ENCODE measurements at places on chromosomes 13 and 19. TPM values are rescaled to one million over a fixed set of nuclear protein-coding genes. Genes with fewer than 3 reads are reported as not detected.

CALR3 gene
- total RNA-seq: not detected

AMER2 gene
- 1.5 TPM for total RNA-seq

EXOC3L2 gene
- 5.5 TPM for total RNA-seq

ZNF846 gene
- total RNA-seq: 17.6 TPM

BRCA2 gene
- 8.5 TPM for total RNA-seq

NPHS1 gene
- total RNA-seq: not detected

SACS gene
- 45.8 TPM for total RNA-seq

CEACAM16 gene
- total RNA-seq: not detected

GFY gene
- total RNA-seq: not detected

KIR2DL4 gene
- not detected for total RNA-seq

ZNF439 gene
- total RNA-seq: 0.18 TPM

LILRA2 gene
- not detected for total RNA-seq

N4BP2L1 gene
- total RNA-seq: 4.2 TPM

ZNF497 gene
- total RNA-seq: 3.6 TPM

- no peak overlapping the region for H3K4me3 ChIP-seq
- no peak for DNase-seq
- H3K36me3 ChIP-seq: peaks cover 8% of the 10 kb centered on the region
- no peaks in the 10 kb centered on the region for H3K4me1 ChIP-seq
- no peak overlapping the region for H3K27ac ChIP-seq
- H3K27me3 ChIP-seq: no peaks in the 10 kb centered on the region
Observed at GRCh38 chr13:41085961-41086585, 24.8 kb downstream of the WBP4 start.

GRCh38 chr19:45222724-45223123, 22.5 kb downstream of the EXOC3L2 start:
- no peak overlapping the region for H3K4me3 ChIP-seq
- H3K27me3 ChIP-seq: peaks cover 9% of the 10 kb centered on the region
- peaks cover 4% of the 10 kb centered on the region for H3K36me3 ChIP-seq
- DNase-seq: no peak
- peaks cover 8% of the 10 kb centered on the region for H3K4me1 ChIP-seq

DNA sequence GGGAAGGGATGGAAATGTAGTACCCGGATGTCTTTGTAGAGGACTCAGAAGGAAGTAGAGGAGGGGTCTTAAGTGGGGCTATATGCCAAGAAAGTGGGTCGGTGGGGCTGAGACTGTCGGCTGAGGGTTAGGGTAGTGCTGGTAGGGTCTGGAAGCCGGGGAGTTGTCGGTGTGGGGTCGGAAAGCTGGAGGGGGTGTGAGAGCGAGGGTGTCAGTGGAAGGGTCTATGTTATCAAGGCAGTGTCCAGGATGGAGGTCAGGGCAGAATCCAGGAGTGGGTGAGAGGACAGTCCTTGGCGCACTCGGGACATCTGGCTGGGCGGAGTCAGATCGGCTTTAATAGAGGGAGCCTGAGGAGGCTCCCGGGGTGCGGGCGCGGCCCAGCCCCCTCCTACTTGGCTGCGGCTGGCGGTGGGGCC, 1.7 kb downstream of the HSPB6 start:
- H3K27ac ChIP-seq: no peak overlapping the region
- DNase-seq: no peak
- H3K4me1 ChIP-seq: peaks cover 18% of the 10 kb centered on the region

- peaks cover 14% of the 10 kb centered on the region for H3K4me1 ChIP-seq
- peak overlapping the region; percentile 82 for H3K27ac ChIP-seq
- no peak for DNase-seq
- no peaks in the 10 kb centered on the region for H3K36me3 ChIP-seq
Observed at GRCh38 chr13:41961466-41961760, 504 bp upstream of the VWA8 start.

- DNase-seq: no peak
- no peaks in the 10 kb centered on the region for H3K36me3 ChIP-seq
- H3K27ac ChIP-seq: no peak overlapping the region
- H3K4me1 ChIP-seq: peaks cover 2% of the 10 kb centered on the region
- H3K4me3 ChIP-seq: no peak overlapping the region
Observed at GRCh38 chr13:30607908-30608307, 9.8 kb upstream of the USPL1 start.

GRCh38 chr13:84684804-84685203, 802.5 kb upstream of the SLITRK1 start:
- H3K36me3 ChIP-seq: no peaks in the 10 kb centered on the region
- H3K27me3 ChIP-seq: no peaks in the 10 kb centered on the region
- no peak overlapping the region for H3K4me3 ChIP-seq
- H3K4me1 ChIP-seq: no peaks in the 10 kb centered on the region

GRCh38 chr19:8827277-8827676, 4.8 kb downstream of the ZNF558 start:
- no peak for DNase-seq
- no peaks in the 10 kb centered on the region for H3K4me1 ChIP-seq
- H3K27ac ChIP-seq: no peak overlapping the region
- H3K4me3 ChIP-seq: no peak overlapping the region
- peaks cover 19% of the 10 kb centered on the region for H3K27me3 ChIP-seq

GRCh38 chr13:70125693-70126092, 17.4 kb upstream of the KLHL1 start:
- no peak overlapping the region for H3K4me3 ChIP-seq
- no peak overlapping the region for H3K27ac ChIP-seq
- no peak for DNase-seq
- no peaks in the 10 kb centered on the region for H3K27me3 ChIP-seq

GRCh38 chr13:48549658-48550057, 16.8 kb upstream of the RCBTB2 start:
- no peak overlapping the region for H3K27ac ChIP-seq
- H3K4me1 ChIP-seq: no peaks in the 10 kb centered on the region
- H3K4me3 ChIP-seq: no peak overlapping the region
- no peak for DNase-seq
- peaks cover 15% of the 10 kb centered on the region for H3K36me3 ChIP-seq

GRCh38 chr19:45102481-45102880, 9.5 kb downstream of the PPP1R37 start:
- H3K4me1 ChIP-seq: peaks cover 16% of the 10 kb centered on the region
- no peak for DNase-seq

- H3K27ac ChIP-seq: no peak overlapping the region
- peaks cover 14% of the 10 kb centered on the region for H3K36me3 ChIP-seq
- H3K4me3 ChIP-seq: no peak overlapping the region
- H3K27me3 ChIP-seq: peaks cover 6% of the 10 kb centered on the region
- no peak for DNase-seq
Observed at GRCh38 chr13:112733112-112733511, 43.3 kb downstream of the ATP11A start.

DNA sequence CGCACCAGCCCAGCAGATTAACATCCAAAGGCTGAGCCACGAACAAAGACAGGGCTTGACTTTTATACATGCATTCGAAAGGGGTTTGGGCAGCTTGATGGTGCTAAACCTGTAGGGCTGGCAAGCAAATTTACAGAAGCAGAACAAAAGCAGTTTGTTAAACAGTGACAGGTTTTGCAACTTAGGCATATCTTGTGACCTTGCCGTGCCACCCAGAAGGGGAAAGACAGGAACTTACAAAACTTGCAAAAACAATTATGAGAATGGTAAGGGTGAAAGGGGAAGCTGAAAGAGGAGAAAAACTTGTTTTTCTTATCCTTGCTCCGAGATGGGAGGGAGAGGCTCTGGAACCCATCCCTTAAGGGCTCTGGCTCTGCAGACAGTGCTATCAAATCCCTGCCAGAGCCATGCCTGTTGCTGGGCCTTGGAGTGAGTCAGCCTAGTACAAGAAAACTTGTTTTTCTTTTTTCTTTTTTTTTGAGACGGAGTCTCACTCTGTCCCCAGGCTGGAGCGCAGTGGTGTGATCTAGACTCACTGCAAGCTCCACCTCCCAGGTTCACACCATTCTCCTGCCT, 1325.2 kb upstream of the PRR20A start:
- no peak overlapping the region for H3K27ac ChIP-seq
- H3K36me3 ChIP-seq: no peaks in the 10 kb centered on the region
- no peaks in the 10 kb centered on the region for H3K4me1 ChIP-seq
- DNase-seq: no peak
- H3K27me3 ChIP-seq: peaks cover 2% of the 10 kb centered on the region

DNA sequence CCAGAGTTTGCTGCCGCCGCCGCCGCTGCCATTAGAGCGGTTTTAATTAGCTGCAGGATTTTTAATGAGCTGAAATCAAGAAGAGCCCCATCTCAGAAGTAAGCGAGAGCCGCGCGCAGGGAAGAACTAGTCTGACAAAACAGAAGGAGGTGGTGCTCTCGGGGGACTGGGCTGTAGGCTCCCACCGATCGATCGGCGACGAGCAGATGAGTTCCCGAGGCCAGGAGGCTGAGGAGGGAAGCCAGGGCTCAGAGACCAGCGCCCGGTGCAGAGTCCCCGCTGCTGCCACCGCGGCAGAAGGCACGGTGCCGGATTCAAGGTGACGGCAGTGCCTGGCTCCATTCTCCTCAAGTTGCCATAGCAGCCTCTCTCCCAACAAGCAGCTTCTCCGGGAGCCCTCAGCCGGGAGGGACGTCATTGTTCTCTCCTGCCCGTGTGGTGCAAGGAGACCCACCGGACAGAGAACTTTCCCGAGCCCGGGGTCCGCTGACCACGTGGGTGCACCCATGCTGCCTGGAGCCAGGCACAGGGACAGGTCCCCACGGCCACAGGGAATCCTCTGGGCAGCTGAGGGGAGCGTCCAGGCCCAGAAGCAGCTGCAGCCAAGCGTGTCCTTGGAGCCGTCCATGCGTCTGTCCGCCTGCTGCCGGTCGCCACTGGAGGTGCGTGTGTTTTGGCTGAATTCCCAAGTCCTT, 62.9 kb downstream of the CHST8 start:
- H3K4me1 ChIP-seq: no peaks in the 10 kb centered on the region
- DNase-seq: no peak
- H3K4me3 ChIP-seq: no peak overlapping the region
- H3K27me3 ChIP-seq: no peaks in the 10 kb centered on the region
- H3K36me3 ChIP-seq: peaks cover 5% of the 10 kb centered on the region
- no peak overlapping the region for H3K27ac ChIP-seq

- H3K27me3 ChIP-seq: peaks cover 22% of the 10 kb centered on the region
- peaks cover 21% of the 10 kb centered on the region for H3K4me1 ChIP-seq
- no peak for DNase-seq
Observed at GRCh38 chr19:54155694-54156093, 3.8 kb downstream of the LENG1 start.

DNA sequence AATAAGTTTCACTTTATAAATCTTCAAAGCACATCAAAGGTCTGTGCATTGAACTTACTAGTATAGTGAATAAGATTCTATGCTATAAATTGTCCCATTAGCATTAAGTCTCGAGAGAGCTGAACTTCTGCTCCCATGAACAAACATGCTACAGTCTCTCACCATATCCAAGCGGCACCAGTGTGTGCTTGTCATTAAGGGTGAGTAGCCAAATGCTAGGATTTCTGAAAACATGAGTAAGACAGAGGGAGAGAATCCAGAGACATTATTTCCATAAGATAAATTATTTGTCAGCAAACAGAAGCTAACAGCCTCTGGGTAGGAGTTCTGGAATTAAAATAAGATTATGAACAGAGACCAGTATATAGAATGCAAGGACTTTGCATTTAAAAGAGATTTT, 2882.5 kb downstream of the PCDH9 start:
- H3K4me1 ChIP-seq: no peaks in the 10 kb centered on the region
- no peak for DNase-seq
- no peak overlapping the region for H3K27ac ChIP-seq
- H3K4me3 ChIP-seq: no peak overlapping the region
- H3K27me3 ChIP-seq: no peaks in the 10 kb centered on the region

GRCh38 chr19:30070968-30071632, 129.1 kb downstream of the URI1 start:
- no peak overlapping the region for H3K27ac ChIP-seq
- no peak overlapping the region for H3K4me3 ChIP-seq
- no peak for DNase-seq

DNA sequence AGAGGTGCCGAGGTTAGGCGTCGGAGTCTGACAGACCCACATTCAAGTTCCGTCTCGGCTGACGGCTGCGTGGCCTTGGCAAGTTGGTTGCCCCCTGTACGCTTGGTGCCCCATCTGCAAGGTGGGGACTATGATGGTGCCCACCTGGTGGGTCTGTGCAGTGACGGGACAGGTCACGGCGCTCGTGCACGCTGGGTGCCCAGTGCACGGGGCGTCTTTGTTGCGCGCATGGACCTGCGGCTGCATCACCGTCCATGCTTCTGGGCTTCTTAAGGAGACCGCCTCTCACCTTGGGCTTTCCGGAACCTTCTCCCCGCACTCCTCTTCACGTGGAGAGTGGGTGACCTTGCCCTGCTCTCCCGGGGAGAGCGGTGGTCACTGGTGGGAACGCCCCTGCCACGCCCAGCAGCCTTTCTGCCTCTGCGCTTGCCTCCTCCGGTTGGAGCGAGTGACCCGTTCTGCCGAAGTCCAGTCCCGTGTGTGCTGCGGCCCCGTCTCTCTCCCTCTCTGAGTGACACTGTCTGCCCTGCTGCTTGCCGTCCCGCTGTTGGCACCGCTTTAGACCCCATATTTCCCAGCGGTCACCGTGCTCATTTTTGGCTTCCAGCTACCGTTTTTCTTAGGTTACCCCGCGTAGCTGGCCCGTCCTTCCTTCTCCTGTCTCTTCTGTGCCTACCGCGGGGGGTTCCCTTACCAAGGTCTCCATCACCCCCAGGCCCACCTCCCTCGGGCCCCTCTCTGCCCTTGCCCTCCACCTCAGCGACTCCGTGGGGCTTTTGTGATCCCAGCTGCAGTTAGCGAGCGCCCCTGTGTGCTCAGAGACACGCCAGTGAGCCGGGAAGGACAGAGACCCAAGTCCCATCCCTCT, 6.4 kb downstream of the ATP11A start:
- H3K36me3 ChIP-seq: peaks cover 22% of the 10 kb centered on the region
- H3K27me3 ChIP-seq: peaks cover 2% of the 10 kb centered on the region
- H3K4me3 ChIP-seq: no peak overlapping the region
- no peak overlapping the region for H3K27ac ChIP-seq
- DNase-seq: no peak

- no peaks in the 10 kb centered on the region for H3K27me3 ChIP-seq
- H3K27ac ChIP-seq: no peak overlapping the region
- H3K4me1 ChIP-seq: no peaks in the 10 kb centered on the region
- DNase-seq: no peak
Observed at GRCh38 chr19:14305706-14306105, 75.5 kb upstream of the ADGRE5 start.

DNA sequence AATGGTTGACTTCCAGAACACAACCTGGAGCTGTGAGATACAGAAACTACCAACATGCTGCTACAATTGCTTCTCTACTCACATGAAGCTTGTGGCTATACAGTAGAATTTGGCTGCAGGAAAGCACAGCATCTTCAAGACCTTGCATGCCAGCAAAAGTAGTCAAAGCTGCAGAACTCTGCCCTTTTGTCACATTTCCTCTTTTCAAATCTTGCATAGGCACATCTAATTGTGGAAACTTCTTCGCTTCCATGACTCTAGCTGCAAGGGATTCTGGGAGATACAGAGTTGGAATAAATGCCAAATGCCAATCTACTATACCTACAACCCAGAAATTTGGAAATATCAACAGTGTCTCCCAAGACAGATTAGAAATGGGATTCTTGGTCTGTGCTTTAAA, 462.2 kb downstream of the FOXO1 start:
- H3K4me3 ChIP-seq: no peak overlapping the region
- peaks cover 3% of the 10 kb centered on the region for H3K27me3 ChIP-seq
- H3K27ac ChIP-seq: no peak overlapping the region
- H3K4me1 ChIP-seq: peaks cover 10% of the 10 kb centered on the region
- no peak for DNase-seq

GRCh38 chr13:75480671-75481175, 1.2 kb downstream of the TBC1D4 start:
- peaks cover 4% of the 10 kb centered on the region for H3K36me3 ChIP-seq
- peak overlapping the region; percentile 97 for H3K4me3 ChIP-seq
- peaks cover 6% of the 10 kb centered on the region for H3K27me3 ChIP-seq
- H3K27ac ChIP-seq: no peak overlapping the region

- DNase-seq: no peak
- peaks cover 4% of the 10 kb centered on the region for H3K27me3 ChIP-seq
- peaks cover 4% of the 10 kb centered on the region for H3K4me1 ChIP-seq
- peaks cover 4% of the 10 kb centered on the region for H3K36me3 ChIP-seq
- no peak overlapping the region for H3K27ac ChIP-seq
- no peak overlapping the region for H3K4me3 ChIP-seq
Observed at GRCh38 chr13:31174018-31174417, 12.3 kb upstream of the HSPH1 start.
